ENCODE measurements at places on chromosomes 5 and 9.

GRCh38 chr5:442335-443238 lies at the start of gene EXOC3:
Gene EXOC3, plus strand, starts transcription at chr5:443176. Its CDS starts 3,030 bp downstream, at chr5:446206.
- peak; percentile 75 for DNase-seq

- DNase-seq = no peak
These were observed 90.0 kb downstream of the GHR start for GRCh38 chr5:42513246-42513645.

DNA sequence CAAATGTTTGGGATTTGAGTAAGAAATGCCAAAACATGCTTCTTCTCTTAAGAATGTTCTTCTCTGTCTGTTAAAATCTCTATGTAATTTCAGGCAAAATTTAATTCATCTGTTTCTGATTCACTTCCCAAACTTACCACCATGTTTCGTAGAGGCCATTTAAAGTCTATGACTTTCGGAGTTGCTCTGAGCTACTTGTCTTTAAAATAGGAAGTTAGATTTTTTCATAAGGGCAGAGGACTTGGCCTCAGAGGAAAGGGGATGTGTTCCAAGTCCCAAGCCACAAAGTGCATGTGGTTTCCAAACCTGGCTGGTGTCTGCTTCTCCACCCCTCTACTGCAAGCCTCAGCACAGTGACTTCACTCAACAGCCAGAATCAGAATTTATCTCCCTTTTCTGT lies 111.3 kb upstream of the ADRA1B start:
- no peak for DNase-seq

DNA sequence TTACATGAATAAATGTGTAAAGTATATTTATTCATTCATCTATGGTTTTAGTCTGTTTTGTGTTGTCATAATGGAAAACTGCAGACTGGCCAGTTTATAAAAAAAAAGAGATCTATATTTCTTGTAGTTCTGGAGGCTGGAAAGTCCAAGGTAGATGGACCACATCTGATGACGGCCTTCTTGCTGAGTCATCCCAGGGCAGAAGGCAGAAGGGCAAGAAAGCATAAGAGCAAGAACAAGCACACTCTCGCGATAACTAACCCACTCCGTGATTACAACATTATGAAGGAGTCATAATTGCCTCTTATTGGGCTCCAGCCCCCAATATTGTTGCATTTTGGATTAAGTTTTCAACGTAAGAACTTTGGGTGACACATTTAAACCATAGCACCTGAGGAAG lies 180.4 kb upstream of the DAB2 start:
- DNase-seq = no peak
